ENCODE measurements at places on chromosomes 1 and 21.
A peak's percentile ranks its signal among the peaks of the same experiment; 100 is the strongest.

GRCh38 chr1:212561501-212561931, 47.0 kb upstream of the ATF3 start:
- DNase-seq, result no peak

GRCh38 chr1:80892539-80892938, 908.2 kb upstream of the ADGRL2 start:
- DNase-seq, result no peak

DNA sequence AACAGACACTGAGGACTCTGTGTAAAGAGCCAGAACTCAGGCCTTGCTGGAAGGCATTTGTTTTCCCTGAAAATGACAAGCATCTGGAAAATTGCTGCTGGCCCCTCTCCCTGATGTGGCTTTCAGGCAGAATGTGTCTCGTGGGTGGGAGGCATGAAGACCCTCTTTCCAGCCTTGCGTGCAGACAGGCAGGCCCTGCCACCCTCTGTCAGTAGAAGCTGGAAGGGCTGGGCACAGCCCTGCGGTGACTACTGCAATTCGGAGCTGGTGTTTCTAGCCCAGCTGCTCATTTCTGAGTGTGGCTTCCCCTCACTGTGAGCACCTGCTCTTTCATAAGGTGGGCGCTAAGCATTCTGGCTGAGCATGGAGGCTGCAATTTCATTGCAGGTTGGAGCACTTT, 349.9 kb downstream of the PTPRU start:
- DNase-seq, result no peak

DNA sequence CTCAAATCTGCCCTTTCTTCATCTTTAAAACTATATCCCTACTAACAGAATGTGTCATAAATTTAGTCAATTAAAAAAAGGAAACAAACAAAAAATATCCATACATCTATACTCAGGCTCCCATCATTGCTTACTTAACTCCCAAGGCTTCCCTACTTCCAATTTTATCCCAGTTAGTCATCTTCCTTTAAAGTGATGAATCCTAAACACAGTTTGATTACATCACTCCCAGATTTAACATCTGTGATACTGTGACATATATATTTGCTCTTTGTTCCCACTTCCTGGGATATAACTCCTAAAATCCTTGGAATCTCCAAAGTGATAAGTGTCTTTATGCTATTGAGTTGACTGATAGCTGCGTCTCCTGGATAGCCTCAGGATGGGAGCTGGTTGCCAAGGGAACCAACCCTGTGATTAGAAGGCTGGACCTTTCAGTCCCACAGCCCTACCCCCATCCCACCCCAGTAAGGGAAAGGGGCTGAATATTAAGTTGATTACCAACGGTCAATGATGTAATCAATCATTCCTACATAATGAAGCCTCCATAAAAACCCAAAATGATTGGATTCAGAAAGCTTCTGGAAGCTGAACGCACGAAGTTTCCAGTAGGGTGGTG, 21.6 kb downstream of the GLMN start:
- DNase-seq, result no peak

GRCh38 chr1:164702216-164702615, 143.2 kb downstream of the PBX1 start:
- no peak for DNase-seq

- DNase-seq, result no peak
Measured at GRCh38 chr1:11925938-11926292, 312 bp downstream of the KIAA2013 start.

DNA sequence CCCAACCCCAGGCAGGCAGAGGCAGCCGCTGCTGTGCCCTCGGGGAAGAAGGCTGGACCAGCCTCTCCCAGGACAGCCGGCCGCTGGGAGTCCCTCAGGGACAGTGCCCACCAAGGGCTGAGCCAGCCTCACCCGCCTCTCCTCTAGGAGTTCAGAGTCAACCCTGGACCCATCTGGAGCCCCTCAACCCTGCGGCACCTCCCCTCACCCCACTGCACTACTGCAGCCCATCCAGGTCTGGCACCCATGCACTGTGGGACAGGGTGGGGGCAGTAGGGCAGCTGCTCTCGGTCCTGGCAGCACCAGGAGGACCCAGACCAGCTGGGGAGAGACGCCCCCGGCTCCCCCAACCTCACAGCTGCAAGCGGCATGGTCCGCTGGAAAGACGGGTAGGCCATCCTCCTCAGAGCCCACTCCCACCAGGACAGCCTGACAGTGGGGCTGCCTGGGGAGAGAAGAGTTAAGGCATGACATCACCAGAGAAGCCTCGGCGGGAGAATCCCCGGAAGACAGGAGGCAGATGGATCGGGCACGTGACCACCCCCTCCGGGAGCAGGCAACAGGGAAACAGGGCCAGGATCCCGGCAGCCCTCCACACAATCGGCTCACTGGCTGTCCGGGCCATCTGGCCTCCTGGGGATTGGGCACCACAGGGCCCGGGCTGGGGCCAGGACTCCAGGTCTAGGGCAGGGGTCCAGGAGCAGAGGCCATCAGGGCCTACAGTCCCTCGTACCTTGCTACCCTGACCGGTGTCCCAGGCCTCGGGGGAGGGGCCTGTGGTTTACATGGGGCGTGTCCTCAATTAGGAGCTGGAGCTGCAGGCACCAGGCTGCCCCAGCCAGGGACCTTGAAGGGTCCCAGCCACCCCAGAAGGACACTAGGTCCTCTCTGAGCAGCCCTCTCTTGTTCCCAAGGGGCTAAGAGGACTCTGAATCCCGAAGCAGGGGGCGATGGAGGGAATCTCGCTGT, 3.1 kb downstream of the ACAP3 start:
- DNase-seq, result no peak

GRCh38 chr1:100629391-100629790, 90.2 kb upstream of the VCAM1 start:
- no peak for DNase-seq

GRCh38 chr1:39105061-39105840, 79.1 kb downstream of the NDUFS5 start:
- DNase-seq, result peak; percentile 26

DNA sequence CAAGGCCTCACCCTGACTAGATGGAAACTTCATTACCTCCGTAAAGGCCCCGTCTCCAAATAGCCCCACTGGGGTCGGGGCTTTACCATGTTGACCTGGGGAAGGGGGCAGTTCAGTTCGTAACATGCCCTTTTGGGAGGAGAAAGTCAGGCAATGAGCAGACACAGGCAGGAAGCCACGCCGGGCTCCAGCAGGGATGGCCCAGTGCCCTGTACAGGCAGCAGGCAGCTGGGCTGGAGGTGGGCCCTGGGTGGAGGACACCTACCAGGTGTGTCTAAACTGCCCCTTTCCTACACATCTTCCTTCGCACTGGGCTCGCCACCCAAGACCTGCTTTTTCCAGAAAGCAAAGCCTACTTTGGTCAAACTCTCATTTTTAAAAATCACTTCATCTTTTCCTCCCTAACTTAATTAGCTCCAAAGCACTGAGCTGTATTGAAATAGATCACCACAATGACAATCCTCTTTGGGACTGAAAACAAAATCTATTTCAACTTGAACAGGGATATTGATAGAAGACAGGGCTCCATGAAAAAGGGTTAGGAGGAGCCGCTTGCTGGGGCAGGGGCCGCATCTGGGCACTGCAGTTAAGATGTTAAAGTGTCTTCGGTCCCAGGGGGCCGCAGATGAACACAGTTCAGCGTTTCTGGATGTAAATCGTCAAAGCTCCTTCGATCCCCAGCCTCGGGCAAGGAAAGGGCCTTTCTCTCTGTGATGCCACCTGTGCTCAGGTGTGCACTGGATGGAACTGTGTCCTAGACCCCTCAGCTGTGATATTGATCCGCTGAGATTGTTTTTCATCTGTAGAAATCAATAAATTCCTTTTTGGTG, 104.6 kb downstream of the PDE9A start:
- no peak for DNase-seq

DNA sequence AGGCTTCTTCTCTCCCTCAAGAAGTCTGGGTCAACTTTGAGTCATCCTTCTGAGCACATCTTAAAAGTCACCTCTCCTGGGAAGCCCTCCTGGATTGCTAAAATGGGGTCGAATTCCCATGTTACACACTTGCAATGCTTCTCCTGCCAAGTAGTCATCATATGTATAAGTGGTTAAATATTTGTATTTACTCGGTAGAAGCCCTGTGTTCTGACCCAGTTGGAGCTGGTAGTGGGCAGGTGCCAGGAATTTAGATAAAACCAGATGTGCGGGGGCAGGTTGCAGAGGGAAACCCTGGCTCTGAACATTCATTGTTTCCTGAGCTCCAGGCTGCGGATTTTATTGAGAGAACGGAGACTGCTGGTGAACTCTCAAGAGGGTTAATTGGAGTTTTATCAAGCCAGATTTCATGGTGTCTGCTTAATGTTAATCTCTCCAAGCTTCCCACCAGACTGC, 52.8 kb upstream of the RPL11 start:
- DNase-seq, result no peak

GRCh38 chr21:37762606-37763005, 153.7 kb downstream of the KCNJ6 start:
- no peak for DNase-seq

- peak; percentile 8 for DNase-seq
Measured at GRCh38 chr1:119712342-119713038, 756 bp downstream of the PHGDH start.

DNA sequence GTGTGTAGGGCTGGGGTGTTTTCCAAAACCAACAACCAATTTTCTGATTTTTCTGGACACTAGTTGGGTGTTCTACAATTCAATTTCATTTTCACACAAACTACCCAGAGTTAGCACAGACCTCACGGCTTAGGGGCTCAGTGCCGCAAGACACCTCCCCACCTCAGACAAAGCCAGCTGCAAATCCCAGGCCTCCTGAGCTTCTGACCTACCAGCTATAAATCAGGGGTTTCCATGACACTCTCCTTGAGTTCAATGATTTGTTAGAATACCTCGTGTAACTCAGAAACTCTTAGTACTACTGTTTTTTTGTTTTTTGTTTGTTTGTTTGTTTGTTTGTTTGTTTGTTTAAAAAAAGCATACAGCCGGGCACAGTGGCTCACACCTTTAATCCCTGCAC, 28.7 kb upstream of the FAM89A start:
- DNase-seq, result no peak

DNA sequence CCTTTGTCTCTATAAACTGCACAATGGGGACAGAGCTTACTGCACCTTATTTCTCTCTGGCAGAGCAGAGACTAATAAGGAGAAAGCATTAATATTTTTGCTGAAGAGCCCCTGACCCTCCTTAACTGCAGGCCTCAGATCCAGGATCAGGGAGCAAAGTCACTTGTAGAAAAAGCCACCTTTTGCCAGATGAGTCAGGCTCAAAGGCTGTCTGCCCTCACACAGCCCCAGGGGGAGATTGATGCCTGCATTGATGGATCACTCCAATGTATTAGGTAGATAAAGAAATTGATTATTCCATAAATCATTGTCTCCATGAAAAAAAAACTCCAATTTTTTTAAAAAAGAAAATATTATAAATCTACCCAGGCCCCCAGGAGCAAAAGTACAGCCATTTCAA, 15.8 kb downstream of the GRIK3 start:
- no peak for DNase-seq

GRCh38 chr1:160548183-160548582, 25.1 kb upstream of the SLAMF6 start:
- no peak for DNase-seq

GRCh38 chr1:7398982-7399381, 372.1 kb upstream of the VAMP3 start:
- no peak for DNase-seq

DNA sequence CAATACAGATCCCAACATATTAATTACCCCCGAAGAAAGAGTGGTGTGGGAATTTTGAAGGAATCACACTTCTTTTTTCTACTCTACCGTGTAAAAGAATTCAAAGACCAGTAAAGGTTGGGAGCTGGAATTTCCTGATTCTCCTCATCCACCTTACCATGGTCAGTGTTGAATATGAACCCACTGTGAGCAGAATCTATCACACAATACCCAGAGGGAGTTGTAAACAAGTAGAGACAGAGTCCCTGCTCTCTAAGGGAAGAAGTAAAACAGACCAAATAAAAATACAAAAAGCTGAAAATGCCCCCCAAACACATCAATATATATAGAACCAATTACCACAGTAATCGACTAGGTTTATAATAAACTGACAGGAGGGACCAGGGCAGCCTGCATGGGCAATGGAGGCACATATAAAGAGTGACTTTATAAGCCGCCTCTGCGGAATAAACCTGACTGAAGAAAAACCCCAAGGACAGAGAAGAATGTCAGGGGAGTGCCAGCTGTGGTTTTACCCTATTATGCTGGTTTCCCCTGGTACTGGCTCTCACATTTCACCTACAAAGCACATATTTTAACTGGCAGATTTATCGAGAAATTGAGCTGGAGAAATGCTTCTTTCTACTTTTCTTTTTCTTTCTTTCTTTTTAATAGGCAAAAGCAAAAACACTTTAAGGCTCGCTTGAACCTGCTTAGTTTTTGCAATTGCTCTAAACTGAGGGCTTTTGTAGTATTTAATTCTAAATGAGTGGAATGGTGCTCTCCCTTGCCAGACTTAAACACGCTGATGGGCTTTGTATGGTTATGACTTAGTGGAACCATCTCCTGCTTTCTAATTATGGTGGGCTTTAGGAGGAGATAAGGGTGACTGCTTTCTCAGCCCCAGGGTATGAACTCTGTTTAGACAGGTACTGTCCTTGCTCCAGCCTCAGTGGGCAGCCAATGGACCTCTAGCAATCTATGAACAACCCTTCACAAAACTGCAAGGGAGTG, 244.8 kb downstream of the ASTN1 start:
- no peak for DNase-seq

DNA sequence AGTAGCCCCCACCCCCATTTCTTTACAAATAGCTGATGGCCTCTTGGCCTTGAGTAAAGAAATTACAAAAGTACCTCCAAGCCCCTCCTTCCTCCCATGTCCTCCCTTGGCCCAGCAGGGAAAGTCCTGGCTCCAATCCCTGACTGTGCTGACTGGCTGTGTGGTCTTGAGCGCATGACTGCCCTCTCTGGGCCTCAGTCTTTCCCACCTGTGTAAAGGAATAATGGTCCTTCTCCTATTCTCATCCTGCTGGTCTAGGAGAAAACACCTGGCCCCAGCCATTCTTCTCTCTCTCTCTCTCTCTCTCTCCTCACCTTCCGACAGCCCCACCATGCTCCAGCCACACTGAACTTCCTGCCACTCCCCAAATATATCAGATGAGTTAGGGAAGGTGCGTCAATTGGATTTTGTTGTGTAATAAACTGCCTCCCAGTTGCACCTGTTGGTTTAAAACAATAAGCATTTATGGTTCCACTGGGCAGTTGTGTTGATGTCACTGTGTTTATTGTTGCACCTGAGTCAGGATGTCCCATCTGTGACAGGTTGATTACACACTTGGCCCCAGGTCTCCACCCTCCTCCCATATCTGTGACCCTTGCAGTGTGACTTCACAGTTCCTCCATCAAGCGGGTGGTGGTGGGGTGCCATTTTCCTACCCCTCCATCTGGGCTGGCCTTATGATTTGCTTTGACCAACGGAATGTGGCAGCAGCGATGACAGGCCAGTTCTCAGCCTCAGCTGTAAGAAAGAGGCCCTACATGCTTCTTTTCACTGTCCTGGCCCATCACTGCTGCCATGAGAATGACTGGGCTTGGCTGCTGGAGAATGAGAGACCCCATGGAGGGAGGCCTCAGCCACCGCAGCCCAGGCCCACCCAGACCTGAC, 22.3 kb upstream of the LRP8 start:
- no peak for DNase-seq

- no peak for DNase-seq
Measured at GRCh38 chr21:42250422-42251403, 31.8 kb downstream of the ABCG1 start.

- no peak for DNase-seq
Measured at GRCh38 chr1:84264961-84265360, 36.5 kb upstream of the SAMD13 start.
